ENCODE measurements at places on chromosomes 5 and 9.
A peak's percentile ranks its signal among the peaks of the same experiment; 100 is the strongest.

GRCh38 chr5:9667906-9668305, 37.8 kb upstream of the TAS2R1 start:
- no peak for DNase-seq

DNA sequence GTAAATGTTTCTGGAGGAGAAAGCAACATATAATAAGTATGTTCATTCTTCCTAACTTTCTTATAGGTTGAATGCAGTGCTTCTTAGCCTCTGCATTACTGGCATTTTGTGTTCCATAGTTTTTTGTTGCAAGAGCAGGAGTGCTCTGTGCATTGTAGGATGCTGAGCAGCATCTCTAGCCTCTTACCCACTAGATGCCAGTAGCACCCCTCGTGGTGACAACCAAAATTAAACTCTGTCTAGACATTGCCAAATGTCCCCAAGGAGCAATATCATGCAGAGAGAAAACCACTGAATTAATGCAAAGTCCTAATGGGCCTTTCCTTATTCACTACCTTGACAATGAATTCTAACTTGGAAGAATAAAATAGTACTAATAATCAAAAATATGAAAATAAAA, 147.0 kb downstream of the GLIS3 start:
- DNase-seq = no peak

DNA sequence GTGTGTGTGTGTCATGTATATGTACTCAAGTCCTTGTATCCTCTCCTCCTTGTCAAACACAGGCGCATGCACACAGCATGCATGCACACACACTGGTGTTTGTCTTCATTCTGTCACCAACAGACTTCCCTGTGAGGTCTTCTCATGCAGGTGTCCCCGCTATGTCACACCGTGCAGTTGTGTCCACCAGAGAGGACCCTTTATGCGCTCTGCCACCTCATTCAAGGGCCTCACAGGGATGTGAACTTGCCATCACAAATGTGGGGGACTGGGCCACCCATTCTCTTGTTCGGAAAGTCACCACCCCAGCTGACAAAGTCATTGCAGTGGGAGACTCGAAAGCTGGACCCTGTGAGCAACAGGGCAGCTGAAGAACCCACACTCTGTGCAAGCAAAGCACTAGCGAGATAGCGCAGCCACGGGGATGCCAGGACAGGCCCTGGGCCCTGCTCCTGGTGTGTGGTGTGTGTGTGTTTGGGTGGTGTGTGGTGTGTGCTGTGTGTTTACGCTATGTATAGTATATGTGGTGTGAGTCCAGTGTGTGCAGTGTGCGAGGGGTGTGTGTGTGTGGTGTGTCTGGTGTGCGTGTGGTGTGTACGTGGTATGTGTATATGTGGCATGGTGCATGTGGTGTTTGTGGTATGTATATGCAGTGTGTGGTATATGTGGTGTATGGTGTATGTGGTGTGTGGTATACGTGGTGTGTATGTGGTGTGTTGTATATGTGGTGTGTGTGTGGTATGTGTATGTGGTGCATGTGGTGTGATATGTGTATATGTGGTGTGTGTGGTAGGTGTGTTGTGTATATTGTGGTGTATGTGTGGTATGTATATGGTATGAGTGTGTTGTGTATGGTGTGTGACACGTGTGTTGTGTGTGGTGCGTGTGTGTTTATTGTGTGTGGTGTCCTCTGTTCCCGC, 30.9 kb upstream of the NXNL2 start:
- no peak for DNase-seq

- no peak for DNase-seq
Measured at GRCh38 chr5:174453690-174454089, 270.7 kb upstream of the MSX2 start.

- DNase-seq = no peak
Measured at GRCh38 chr5:102295534-102296177, 428 bp downstream of the SLCO4C1 start.

GRCh38 chr9:35606138-35606504, 1.1 kb downstream of the TESK1 start:
- DNase-seq = no peak

DNA sequence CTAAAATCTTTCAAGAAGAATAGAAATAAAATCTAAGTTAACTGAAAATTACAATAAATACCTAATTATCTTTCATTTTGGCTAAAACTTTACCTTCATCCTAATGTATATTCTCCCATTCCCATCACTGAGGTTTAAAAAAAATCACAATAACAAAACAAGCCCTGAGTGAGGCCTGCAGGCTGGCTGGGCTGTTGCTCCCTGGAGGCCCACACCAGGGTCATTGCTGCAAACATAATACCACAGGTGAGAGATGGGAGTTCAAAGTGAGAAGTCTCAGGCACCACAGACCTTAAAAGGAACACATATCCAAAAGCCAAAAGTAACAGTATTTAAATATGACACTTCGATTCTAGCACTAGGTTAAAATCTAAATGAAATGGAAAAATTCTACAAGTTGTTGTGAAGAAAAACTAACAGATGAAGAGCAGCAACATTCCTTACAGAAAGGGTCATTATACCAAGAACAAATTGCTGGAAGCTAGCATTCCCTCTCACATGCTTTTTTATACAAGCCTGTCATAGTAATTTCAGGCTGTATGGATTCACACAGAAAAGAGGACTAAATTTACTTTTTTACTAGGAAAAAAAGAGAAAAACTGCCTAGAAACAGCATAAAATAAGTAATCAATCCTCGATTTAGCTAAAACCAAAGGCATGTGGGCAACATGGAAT, 57.8 kb downstream of the AUH start:
- no peak for DNase-seq

GRCh38 chr9:738209-738915, 103.1 kb upstream of the DMRT1 start:
- no peak for DNase-seq

- DNase-seq = no peak
Measured at GRCh38 chr5:14507156-14507941, 74.2 kb upstream of the OTULINL start.

- DNase-seq = no peak
Measured at GRCh38 chr5:81638471-81638870, 112.4 kb downstream of the SSBP2 start.

GRCh38 chr5:9188131-9188530, 357.7 kb downstream of the SEMA5A start:
- no peak for DNase-seq

DNA sequence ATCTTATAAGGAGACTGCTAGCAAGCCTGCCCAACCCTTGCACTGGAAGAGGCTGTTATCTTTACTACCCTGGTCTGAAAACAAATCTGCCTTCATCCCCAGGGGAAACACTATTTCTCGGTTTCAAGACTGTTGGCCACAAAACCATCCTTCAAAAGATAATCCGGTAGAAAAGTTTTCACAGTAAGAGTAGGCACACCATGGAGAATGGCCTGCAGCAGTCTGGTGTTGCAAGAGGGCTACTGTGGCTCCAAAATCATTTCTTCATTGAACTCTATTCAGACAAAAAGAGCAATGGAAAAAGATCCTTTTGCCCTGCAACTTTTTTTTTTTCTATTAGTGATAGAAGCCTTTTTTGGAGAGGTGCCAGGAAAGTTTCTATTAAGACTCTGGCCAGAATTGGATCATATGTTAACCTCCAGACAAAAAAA, 163.9 kb downstream of the ARHGEF28 start:
- DNase-seq = no peak

DNA sequence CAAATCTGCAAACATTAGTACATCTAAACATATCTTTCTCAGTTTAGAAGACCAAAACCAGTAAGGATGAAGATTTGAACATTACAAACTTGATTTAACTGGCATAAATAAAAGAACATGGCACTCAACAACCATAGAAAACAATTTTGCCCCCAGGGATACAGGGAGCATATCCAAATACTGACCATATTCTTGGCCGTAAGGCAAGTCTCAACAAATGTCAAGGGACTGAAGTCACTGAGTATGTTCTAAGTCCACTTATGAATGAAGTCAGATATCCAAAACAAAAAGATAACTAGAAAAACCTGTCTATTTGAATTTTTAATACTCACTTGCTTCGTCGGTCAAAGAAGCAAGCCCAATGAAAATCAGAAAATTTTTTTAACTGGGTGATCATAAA, 14.1 kb downstream of the FEM1C start:
- no peak for DNase-seq

- DNase-seq = no peak
Measured at GRCh38 chr5:113373426-113373825, 61.4 kb downstream of the TSSK1B start.

DNA sequence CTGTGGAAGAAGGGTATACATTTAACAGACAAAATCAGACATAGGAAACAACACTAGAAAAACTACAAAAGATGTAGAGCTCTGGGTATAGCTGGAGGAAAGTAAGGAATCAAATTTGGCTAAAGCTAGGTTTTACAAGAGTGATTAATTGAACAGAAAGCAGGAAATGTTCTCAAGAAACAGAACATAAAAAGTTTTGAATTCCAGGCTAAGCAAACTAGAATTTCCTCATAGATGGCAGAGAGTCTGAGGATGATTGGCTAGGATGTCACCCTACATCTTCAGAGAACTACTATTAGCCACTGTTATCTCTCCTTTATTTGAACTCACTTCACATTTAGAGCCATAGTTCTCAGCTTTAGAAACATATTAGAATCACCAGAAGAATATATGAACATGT, 502.1 kb upstream of the PAPPA start:
- no peak for DNase-seq

- DNase-seq = no peak
Measured at GRCh38 chr5:149216496-149216895, 55.2 kb upstream of the AFAP1L1 start.

GRCh38 chr5:39800042-39800601, 375.3 kb upstream of the DAB2 start:
- DNase-seq = no peak

DNA sequence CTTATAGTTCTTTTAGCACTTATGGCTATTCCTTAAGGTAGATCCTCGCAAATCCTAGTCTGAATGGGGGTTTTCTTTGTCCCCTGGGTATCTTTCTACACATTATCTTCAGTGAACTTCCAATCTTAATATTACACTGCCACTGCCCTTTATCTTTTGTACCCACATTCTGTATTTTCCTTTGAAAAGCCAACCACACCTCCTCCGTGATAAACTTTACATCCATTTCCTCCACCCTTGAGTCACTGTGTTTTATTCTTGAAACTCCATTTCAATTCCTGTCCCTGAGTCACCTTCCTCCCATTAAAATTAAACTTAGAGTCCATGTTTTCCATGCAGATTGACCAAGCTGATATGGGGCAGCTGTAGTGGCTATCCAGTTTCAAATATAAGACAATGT, 43.2 kb upstream of the RICTOR start:
- no peak for DNase-seq

DNA sequence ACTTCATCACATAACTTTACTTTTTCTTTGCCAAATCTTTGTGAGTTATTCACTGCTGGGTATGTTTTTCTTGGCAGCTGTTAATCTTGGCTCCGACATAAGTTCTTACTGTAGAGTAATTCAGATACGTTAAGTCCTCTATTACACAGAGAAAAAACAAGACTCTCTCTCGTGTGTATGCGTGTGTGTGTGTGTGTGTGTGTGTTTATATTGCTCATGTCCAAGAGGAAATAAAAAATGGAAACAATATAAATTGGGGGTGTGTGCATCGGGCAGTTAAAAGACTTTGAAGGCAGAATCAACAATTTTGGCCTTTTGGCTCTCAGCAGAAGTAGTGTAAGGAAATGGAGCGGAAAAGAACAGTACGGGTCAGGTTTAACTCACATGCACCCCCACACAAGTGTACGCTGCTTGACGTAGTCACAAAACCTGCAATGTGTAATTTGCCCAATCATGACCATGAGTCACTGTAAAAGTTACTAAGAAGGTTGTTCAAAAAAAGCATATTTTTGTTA, 67.2 kb upstream of the IFNE start:
- no peak for DNase-seq

- no peak for DNase-seq
Measured at GRCh38 chr5:147860641-147861025, 17.9 kb upstream of the SCGB3A2 start.

- DNase-seq = peak; percentile 53
Measured at GRCh38 chr5:1003296-1003937, 5.2 kb upstream of the NKD2 start.

DNA sequence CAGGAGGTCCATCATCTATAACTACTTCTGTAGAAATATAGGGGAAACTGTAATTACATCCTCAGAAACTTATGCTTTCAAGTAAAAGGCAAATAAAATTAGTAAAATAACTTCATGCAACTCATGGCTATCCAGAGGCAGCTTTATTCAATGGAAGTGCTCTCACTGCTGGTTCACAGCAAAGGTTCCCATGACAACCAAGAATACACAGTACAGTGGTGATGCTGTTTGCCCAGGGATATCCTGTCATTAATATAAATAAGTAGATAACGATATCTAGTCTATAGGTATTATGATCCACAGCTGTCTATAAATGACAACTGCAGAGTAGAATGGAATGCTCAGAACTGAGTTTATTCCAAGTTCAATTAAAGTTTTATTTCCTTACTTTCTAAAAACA, 390.3 kb downstream of the PDE4D start:
- no peak for DNase-seq

DNA sequence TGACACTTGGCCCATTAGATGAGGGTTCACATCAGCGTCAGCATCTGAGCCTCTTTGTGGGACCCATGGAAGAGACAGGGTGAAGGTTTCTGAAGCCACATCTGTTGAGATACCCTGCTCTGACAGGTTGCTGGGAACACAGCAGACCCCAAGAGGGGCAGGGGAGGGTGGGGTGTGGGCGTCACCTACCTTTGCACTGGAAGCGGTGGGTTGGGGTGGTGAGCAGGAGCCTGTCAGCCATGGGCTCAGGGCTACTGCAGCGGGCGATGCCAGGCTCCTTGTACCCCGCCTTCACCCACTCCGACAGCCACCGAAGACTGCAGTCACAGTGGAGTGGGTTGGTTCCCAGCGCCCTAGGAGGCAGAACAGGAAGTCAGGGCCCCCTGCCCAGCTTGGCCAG, 131.5 kb upstream of the PANK3 start:
- DNase-seq = no peak

- DNase-seq = no peak
Measured at GRCh38 chr9:128523199-128523925, 18.8 kb downstream of the GLE1 start.

DNA sequence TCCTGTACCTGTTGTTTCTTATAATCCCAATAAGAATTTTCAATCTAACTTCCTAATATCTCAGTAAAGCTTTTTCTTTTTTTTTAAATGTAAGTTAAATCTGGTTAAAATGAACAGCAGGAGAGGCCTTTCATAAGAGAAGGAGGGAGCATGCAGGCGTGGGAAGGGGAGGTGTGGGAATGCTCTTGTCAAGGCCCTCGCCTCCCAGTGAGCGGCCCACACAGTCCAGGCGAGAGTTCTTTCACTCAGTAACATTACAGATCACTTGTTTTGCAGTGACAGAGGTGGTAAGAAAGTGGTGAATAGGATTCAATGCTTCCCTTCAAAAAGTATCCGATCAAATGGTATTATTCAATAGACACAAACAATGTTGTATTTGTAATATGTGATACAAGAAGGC, 125.0 kb downstream of the EPB41L4A start:
- no peak for DNase-seq

GRCh38 chr9:115400796-115401195, 282.8 kb upstream of the TNC start:
- no peak for DNase-seq

- DNase-seq = no peak
Measured at GRCh38 chr5:54563083-54563761, 45.7 kb downstream of the SNX18 start.
